ENCODE measurements at places on chromosomes 4 and X.
A peak's percentile ranks its signal among the peaks of the same experiment; 100 is the strongest.

GRCh38 chrX:12946838-12947544 lies 27.9 kb upstream of the TMSB4X start:
- peak; percentile 76 for DNase-seq

GRCh38 chr4:48944252-48944651 lies 37.7 kb upstream of the OCIAD2 start:
- no peak for DNase-seq

DNA sequence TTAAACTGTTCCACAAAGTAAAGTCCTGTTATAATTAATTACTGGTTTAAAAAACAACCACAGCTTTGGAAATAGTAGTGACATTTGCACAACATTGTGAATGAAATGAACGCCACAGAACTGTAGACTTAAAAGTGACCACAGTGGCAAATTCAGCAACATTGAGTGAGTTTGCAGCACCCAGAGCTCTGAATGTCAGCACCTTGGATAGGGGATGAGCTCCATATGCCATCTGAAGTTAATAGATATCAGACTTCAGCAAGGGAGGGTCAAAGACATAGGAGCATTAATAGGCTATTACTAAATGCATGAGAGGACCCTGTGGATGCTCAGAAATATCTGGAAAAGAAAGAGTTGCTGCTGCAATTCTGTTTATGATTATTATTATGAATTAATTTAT lies 55.3 kb upstream of the KCNIP4 start:
- no peak for DNase-seq

GRCh38 chr4:26731351-26732035 lies 129.1 kb upstream of the STIM2 start:
- DNase-seq = no peak

DNA sequence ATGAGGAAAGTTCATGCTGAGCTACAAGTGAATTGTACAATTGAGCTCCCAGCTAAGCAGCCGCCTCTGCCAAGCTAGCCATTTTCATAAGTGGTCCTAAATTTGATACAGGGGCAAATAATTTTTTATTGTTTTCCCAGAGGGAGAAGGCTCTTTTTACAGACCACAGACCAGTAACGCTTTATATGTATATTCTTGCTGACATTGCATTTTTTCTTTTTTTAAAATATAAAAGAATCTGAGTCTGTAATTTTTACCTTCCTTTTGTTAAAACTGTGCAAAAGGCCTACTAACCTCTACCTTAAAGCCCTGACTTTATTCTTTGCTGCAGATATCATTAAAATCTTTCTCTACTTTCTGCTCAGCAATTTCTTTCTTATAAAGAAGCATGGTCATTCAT lies 501.2 kb upstream of the INTU start:
- no peak for DNase-seq

DNA sequence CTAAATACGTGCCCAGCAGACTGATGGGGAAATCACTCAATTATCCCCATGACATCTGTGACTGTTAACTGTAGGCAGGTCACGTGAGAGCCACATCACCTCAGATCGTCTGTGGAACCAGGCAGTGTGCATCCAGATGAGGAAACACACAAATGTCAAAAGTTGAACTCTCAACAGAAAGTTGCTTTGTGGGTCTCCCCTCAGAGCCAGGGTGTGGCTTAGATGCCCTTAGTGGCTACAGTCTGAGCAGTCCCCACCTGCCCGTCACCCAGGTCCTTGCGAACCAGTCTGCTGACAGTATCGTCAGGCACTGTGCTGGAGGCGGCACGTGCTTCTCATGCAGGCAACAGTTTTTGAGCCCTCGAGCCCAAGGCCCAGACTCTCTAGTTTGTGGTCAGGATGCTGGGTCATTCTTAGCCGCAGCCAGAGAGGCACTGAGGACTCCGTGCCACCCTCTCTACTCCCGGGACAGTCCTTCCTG lies 10.8 kb downstream of the TMEM187 start:
- peak; percentile 41 for DNase-seq

- DNase-seq = no peak
Observed at GRCh38 chr4:138392751-138393308, 150.7 kb upstream of the SLC7A11 start.

GRCh38 chr4:67428819-67429218 lies 116.5 kb downstream of the CENPC start:
- no peak for DNase-seq

DNA sequence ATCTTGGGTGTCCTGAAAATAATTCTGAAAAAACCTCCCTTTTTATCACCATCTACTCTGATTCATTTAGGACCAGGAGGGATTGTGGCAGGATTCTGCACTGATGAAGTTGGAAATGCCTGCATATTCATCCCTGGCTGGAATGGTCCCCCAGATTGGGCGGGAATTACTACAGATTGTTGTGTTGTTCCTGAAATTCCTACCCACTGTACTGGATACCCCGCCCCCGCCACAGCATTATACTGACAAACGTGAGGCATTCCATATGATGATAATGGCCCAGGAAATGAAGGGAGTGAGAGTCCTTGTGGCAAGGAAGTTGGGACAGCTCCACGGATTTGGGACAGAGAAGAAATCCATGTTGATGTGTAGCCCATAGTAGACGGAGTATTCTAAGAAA lies 15.2 kb upstream of the FAM120C start:
- DNase-seq = no peak

DNA sequence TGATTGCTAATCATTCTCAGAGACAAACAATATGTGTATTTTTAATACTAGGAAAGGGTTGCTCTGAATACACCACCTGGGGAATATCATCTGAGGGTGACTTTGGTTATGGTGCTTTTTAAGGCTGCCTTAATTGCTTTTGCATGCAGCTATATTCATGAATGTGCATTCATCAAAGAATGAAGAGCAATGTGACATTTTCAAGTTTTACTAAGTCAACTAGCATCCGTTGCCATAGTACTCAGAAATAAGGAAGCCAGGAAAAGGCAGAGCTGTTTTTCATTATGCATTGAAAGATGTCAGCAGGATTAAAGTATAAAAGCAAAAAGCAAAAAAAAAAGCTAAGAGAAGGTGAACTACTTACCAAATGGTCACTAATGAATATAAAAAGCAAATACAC lies 67.4 kb upstream of the PCDH18 start:
- no peak for DNase-seq

DNA sequence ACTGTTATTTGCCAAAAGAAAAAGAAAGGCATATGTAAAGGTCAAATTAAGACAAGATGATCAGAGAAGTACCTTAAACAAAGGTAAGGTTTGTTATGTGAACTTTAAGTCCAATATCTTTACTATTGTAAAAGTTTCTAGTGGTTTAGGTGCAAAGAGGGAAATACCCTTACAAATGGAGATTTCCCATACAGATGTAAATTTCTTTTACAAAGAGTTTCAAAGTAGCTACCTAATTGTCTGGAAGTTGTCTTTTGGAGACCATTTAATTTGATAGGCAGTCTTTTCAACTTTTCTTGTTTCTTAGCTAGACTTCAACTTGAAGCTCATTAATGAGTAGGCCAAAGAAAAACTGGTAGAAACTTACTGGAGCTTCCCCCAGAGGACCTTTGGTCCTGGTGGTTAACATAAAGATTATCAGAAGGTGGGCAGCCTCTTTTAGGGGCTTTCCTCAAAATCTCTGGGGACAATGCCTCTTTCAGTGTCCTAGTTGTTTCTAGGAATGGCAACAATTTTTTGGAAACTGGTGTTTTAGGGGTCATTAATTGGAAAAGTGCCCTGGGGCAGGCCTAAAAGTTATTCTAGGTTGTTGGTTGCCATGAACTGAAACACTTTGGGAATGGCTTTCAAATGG lies 297.3 kb downstream of the GUCY2F start:
- no peak for DNase-seq

DNA sequence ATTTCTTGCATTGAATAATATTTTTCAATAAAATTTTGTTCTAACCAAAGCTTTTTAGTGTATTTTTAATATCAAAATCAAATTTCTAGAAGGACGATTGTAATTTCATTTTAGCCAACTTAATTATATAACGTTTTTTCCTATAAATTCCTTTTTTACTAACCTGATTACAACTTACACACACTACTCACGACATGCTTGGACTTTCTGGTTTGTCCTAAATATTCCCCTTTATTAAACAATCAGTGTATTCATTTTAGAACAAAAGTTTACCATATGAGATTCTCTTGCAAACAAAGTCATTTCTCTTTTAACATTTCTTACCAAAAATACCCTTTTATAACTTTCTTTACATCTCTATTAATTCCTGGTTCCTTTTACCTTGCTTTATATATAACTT lies 173.7 kb downstream of the PWWP3B start:
- DNase-seq = no peak

DNA sequence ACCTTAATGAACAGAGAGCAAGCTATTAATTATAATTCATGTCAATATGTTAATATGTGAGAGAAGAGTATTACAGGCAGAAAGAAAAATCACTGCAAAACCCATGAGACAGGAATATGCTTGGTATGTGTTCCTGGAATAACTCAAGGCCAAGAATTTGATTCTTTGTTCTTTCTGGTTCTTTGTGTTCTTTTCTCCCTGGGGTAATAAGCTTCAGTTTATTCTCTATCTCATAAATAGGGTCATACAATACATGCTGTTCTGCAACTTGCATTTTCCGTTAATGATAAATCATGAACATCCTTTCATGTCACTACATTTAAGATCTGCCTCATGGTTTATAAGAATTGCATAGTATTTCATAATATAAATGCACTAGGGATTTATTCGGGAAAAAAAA lies 16.8 kb upstream of the THOC2 start:
- no peak for DNase-seq

DNA sequence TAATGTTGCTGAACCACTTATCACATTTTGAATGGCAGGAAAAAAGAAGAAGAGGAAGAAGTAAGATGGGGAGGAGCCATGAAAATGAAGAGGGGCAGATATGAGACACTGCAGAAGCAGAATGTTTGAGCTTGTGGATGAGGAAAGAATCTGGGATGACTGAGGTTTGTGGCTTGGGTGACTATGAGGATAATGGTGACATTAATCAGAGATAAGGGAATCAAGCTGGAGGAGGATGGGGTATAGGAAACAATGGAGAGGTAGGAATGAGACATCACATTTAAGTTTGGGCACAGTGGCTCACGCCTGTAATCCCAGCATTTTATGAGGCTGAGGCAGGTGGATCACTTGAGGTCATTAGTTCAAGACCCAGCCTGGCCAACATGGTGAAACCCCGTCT lies 19.1 kb upstream of the PHF8 start:
- no peak for DNase-seq

DNA sequence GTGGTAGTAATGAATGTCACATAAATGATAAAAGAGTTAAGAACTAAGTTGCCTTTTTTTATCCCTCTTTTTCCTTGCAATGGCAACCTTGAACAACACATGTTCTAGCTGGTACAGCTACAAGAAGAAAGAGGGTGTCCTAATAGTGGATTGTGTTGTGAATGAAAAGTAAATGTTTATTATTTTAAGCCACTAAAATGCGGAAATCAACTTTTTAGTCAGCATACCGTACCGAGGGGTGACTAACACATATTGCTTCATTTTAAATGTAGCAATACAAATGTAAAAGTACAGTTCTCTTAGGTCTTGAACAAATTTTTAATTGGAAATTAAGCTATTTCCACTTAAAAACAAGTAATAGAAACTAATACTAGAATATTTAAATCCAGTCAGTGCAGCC lies 17.7 kb upstream of the AP1AR start:
- DNase-seq = no peak

DNA sequence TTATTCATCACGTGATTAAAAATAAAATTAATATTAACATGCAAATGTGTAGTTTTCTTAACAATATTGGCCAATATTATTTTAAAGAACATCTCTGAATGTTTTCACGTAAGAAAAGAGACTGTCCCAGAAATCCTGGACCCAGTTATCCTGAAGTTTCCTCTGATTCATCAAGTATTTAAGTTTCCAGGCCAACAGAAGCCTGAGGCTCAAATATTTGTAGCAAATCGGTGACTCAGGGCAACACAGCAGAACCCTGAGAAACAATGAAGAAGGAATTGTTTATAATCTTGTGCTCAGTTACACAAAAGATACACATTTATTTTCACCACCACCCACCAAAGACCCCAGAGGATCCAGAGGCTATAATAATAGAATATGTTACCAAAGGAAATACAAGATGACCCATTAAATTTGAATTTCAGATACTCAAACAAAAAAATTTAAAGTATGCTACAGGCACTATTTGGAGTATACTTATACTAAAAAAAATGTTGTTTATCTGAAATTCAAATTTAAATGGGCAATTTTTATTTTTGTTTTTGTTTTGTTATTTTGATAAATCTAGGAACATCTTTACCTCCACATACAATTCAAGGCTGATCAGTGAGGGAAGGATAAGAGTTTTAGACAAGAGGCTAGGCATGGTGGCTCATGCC lies 33.9 kb upstream of the SLC7A11 start:
- no peak for DNase-seq

DNA sequence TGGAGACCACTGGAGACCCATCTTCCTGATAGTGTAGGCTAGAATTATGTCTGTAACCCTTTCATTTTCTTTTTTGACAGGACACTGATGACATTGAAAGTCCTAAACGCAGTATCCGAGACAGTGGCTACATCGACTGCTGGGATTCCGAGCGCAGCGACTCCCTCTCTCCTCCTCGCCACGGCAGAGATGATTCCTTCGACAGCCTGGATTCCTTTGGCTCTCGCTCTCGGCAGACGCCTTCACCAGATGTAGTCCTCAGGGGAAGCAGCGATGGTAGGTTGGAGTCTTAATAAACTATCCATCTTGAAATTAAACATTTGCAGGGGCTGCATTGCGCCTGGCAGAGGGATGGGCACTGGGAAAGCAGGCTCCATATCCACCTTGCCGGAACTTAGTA lies 75.4 kb downstream of the LIMCH1 start:
- DNase-seq = no peak

DNA sequence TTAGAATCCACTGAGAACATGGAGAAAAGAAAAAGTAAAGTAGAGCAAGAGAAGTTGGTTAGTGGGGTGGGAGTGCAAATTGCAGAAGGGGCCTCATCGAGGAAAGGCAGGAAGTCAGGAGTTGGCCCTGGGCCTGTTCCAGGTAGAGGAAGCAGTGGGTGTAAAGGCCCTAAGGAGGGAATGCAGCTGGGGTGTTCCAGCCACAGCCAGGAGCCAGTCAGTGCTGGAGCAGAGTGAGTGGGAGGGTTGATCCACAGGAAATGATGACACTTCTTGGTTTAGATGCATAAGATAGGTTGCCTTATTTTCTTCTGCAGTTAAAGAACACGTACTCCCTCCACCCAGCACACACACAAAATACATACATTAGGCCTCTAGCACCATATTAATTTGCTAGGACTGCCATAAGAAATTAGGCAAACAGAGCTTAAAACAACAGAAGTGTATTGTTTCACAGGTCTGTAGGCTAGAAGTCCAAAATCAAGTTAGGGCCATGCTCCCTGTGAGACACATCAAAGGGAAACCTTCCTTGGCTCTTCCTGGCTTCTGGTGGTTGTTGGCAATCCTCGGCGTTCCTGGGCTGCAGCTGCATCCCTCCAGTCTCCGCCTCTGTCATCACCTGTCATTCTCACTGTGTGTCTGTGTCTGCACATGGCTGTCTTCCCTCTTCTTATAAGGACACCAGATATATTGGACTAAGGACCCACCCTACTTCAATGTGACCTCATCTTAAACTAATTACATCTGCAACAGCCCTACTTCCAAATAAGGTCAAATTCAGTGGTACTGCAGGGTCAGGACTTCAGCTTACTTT lies 205.9 kb downstream of the AASDH start:
- peak; percentile 19 for DNase-seq

GRCh38 chr4:176053785-176054184 lies 11.9 kb upstream of the WDR17 start:
- DNase-seq = no peak
